NCI-H2171 (cell line): ENCODE measurements at places on chromosomes 2 and 18.

- no peak for DNase-seq
Measured at GRCh38 chr2:10532638-10533101, 84.5 kb upstream of the ODC1 start.

- DNase-seq: no peak
Measured at GRCh38 chr2:85909005-85909404, 20.2 kb upstream of the ST3GAL5 start.

DNA sequence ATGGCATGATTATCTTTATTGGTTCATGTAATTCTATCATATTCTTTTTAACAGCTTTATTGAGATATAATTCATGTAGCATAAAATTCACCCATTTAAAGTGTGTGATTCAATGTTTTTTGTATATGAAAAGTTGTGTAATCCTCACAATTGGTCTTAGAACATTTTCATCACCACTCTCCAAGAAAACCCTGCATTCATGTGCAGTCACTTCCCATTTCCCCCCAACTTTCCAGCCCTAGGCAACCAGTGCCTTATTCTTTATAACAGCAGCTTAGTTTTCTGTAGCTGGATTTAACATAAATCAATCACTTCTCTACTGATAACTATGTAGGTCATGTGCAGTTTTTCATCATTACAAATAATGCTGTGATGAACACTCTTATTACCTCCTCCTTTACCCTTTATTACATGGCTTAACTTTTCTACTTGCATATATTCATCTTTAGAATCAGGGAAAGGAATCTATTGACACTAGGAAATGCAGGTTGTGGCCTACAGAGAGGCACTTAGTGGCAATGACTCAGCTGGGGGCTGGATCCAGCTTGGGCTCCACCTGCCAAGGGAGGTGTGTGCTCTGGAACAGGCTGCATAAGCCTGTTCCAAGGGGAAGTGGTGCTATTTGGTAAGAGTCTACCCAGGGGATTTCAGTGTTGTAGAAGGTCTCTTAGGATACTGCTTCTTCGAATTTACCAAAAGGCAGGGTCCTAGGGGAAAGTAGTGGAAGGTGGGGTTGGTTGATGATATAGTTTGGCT, 89.1 kb downstream of the ETAA1 start:
- no peak for DNase-seq

DNA sequence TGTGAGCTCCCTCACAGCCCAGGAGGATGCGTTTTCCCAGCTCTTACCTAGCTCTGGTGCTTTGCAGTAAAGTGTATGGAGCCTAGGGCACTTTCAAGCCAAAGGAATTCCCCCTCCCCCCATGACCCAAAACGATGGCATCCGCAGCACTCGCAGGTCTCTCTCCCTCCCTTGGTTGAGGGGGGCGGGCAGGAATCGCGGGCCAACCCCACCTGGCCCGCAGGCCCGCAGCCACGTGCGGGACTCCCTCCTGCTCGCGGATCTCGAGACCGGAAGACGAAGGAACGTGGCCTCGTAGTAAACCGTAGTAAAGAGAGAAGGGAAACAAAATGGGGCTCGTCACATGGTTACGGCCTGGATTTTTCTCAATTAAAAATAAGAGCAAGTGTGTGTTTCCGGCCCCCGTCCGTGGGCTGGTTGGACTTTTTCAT, 8.5 kb downstream of the IRS1 start:
- peak; percentile 24 for DNase-seq

- no peak for DNase-seq
Measured at GRCh38 chr2:204950695-204951346, 405.5 kb downstream of the PARD3B start.
